ENCODE measurements at places on chromosomes 5 and 9.

DNA sequence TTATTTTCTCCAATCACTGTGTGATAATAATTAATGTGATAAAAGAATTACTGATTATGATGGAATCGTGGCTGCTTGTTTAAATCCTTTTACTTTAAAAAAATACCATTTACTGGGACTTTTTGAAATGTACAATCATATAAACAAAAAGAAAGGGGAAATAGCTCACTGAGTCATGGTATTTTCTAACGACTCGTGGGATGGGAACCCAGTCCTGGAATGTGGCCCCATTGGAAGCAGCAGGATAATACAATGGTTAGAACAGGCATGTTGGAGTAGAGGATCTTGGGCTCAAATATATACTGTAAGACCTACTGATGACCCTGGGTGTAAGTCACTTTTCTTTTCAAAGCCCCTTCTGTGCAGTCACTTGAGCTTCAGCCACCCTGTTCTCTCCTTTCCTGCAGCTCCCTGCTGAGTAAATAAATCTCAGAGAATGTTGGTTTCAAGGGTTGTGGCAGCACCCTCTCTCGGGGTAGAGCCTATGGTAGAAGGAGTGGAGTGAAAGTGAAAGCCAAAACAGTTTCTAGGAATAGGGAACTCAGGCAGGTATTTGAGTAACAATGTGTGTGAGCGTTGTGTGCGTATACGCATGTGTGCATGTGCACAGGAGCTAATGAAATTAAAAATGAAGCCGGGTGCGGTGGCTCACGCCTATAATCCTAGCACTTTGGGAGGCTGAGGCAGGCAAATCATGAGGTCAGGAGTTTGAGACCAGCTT lies 40.8 kb upstream of the LARP1 start:
- peaks cover 47% of the 10 kb centered on the region for H3K4me1 ChIP-seq
- H3K4me3 ChIP-seq, result peak overlapping the region; percentile 53
- 0 out of 2 replicates have a peak, but pooled peaks cover 3% of the 10 kb centered on the region for H3K36me3 ChIP-seq
- DNase-seq, result peak; percentile 28

- no peaks in the 10 kb centered on the region for H3K27me3 ChIP-seq
- H3K36me3 ChIP-seq, result no peaks in the 10 kb centered on the region
- H3K4me1 ChIP-seq, result peaks cover 17% of the 10 kb centered on the region
- H3K27ac ChIP-seq, result no peak overlapping the region
- H3K4me3 ChIP-seq, result no peak overlapping the region
Measured at GRCh38 chr5:76544268-76544926, 78.8 kb downstream of the F2RL2 start.

DNA sequence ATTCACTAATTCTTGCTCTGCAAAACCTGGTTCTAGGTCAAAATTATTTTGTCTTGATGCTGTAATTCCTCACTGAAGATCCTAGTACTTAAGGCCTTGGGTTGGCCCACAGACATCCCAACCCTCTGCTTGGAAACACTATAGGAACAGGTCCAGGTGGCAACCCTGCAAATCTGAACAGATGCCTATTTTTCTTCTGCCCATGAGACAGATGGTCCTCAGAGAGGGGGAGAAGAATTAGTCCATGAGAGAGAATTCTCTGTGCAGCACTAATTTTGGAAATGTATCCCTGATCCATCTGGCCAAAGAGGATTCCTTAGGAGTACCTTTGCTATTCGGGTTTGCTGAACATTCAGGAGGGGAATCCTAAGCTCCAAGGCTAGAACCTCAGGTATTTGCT lies 156.3 kb downstream of the ELAVL2 start:
- no peaks in the 10 kb centered on the region for H3K4me1 ChIP-seq
- H3K36me3 ChIP-seq, result peaks cover 49% of the 10 kb centered on the region
- H3K4me3 ChIP-seq, result no peak overlapping the region
- H3K27ac ChIP-seq, result no peak overlapping the region
- no peaks in the 10 kb centered on the region for H3K27me3 ChIP-seq

DNA sequence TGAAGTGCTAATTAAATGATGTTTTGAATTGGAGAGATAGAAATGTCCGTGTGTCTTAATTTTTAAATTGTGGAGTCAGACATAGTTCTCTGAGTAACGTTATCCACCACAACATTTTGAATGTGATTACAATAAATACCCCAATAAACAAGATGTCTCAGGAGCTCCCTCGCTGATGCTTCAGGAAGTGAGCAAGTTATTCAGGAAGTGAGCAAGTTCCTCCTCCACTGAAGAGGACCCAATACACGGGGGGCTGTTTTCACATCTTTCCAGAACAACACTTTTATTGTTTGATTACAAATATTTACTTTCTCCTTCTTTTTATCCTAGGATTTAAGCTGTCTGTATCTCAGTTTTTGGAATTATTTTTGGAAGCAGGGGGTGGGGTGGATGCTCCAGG lies 363.8 kb downstream of the LRRC70 start:
- no peaks in the 10 kb centered on the region for H3K36me3 ChIP-seq
- no peak for DNase-seq
- peaks cover 9% of the 10 kb centered on the region for H3K4me1 ChIP-seq
- no peak overlapping the region for H3K27ac ChIP-seq

DNA sequence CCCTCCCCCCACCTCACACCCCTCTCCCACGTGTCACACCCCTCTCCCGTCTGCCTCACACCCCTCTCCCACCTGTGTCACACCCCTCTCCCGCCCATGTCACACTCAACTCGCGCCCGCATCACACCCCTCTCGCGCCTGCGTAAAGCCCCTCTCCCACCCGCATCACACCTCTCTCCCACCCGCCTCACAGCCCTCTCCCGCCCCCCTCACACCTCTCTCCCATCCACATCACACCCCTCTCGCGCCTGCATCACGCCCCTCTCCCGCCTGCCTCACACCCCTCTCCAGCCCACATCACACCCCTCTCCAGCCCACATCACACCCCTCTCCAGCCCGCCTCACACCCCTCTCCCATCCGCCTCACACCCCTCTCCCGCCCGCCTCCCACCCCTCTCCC lies 173.5 kb upstream of the FOXD4L5 start:
- no peaks in the 10 kb centered on the region for H3K36me3 ChIP-seq
- DNase-seq, result no peak
- no peaks in the 10 kb centered on the region for H3K27me3 ChIP-seq

DNA sequence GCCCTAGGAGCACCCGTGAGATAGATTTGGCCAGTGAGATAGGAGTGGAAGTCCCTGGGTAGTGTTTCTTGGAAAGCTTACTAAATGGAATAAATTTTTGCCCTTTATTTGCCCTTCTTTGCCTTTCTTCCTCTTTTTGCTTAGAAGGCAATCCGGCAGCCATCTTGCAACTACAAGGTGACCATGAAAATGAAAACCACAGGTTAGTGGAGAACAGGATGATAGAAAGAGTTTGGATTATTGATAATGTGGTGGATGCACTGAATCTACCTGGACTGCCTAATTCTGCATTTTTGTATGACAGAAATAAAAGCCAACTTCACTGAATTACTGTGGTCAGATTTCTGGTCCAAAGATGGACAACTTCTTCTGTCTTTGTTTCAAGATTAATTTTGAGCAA lies 33.2 kb downstream of the TARS1 start:
- peak overlapping the region; percentile 10 for H3K27ac ChIP-seq
- H3K4me1 ChIP-seq, result peaks cover 10% of the 10 kb centered on the region
- H3K4me3 ChIP-seq, result no peak overlapping the region
- H3K36me3 ChIP-seq, result peaks cover 59% of the 10 kb centered on the region
- no peaks in the 10 kb centered on the region for H3K27me3 ChIP-seq

DNA sequence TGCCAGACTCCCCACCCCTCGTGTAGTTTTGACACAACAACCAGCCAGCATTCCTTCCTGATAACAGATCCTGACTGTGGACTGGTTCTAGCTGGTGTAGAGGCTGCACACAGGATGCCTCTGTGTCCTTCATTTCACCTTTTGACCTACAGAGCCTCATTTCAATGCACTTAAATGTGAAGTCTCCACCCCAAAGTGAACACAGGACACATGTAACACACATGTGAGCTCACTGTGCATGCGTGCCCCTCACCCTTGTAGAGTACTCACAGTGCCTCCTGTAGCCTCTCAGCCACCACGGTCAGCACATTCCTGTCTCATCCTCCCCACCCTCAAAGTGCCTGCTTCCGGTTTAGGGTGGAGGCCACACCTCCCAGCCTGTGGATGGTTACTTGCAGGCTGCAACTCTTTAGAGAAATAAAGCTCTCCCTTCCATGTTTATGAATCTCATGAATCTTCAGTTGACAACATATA lies 11.6 kb upstream of the NKD2 start:
- H3K27ac ChIP-seq, result no peak overlapping the region
- H3K36me3 ChIP-seq, result no peaks in the 10 kb centered on the region
- H3K4me3 ChIP-seq, result no peak overlapping the region

DNA sequence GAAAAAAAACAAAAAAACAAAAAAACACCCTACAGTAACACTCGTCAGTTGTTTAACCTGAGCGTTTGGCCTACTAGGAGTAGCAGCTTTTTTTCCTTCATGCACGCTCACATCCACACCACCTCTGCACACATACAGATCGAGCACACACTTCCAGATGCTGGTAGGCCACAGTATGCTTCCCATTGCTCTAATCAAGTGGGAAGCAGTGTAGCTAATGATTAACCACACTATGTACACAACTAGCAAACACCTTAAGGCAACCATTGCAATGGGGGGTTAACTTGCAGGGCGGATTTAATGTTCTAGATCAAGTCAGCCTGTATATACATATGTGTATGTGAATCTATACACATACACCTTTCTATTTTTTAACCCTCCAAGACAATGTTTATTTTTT lies 65.5 kb upstream of the GLRX start:
- DNase-seq, result no peak
- no peak overlapping the region for H3K4me3 ChIP-seq
- H3K4me1 ChIP-seq, result no peaks in the 10 kb centered on the region
- no peaks in the 10 kb centered on the region for H3K27me3 ChIP-seq
- no peaks in the 10 kb centered on the region for H3K36me3 ChIP-seq

DNA sequence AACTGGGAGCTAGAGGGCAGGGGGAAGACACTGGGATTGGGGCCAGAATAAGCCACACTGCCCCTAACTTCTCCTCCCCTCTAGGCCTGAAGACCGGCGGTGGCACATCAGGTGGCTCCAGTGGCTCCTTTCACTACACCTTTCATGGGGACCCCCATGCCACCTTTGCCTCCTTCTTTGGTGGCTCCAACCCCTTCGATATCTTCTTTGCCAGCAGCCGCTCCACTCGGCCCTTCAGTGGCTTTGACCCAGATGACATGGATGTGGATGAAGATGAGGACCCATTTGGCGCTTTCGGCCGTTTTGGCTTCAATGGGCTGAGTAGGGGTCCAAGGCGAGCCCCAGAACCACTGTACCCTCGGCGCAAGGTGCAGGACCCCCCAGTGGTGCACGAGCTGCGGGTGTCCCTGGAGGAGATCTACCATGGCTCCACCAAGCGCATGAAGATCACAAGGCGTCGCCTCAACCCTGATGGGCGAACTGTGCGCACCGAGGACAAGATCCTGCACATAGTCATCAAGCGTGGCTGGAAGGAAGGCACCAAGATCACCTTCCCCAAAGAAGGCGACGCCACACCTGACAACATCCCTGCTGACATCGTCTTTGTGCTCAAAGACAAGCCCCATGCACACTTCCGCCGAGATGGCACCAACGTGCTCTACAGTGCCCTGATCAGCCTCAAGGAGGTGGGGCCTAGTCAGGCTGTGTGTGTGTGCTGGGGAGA lies 6.8 kb downstream of the DNAJB5 start:
- no peak overlapping the region for H3K27ac ChIP-seq
- no peak overlapping the region for H3K4me3 ChIP-seq
- peaks cover 16% of the 10 kb centered on the region for H3K36me3 ChIP-seq

DNA sequence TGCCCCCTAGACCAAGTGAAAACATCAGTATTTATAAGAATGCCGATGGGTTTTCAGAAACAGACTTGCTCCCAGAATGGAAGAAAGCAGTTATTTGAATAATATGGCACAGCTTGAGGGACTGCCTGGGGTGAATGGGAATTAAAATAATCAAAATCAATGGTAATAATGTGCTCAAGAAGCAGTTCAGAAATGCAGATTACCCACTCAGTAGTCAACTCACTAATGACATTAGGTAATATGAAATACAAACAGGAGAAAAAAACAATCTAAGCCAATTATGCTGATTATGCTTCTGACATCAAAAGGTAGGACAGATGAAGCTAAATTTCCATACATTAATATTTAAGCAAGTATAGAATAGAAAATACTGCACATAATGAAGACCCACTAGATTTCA lies 179.3 kb downstream of the ENC1 start:
- DNase-seq, result no peak
- H3K4me3 ChIP-seq, result no peak overlapping the region
- no peaks in the 10 kb centered on the region for H3K36me3 ChIP-seq

DNA sequence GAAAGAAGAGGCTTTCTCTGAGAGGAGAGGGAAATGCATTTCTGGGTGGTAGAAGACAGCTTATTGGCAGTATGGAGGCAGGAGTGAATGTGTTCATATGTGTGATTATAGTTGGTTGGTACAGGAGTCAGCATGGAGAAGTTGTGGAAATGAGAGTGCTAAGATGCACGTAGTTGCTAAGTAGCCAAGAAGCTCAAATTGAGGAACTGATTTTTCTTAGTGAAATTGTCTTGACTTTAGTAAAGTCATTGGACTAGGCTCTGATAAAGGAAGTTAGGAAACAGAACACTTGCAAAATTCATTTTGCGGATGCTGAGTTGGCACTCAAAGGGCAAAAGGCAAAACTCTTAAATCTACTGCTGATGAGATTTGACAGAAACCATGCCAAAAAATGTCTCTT lies 158.9 kb upstream of the VCAN start:
- no peak overlapping the region for H3K27ac ChIP-seq
- no peak overlapping the region for H3K4me3 ChIP-seq
- no peaks in the 10 kb centered on the region for H3K4me1 ChIP-seq
- no peaks in the 10 kb centered on the region for H3K27me3 ChIP-seq

- H3K27ac ChIP-seq, result no peak overlapping the region
- H3K27me3 ChIP-seq, result no peaks in the 10 kb centered on the region
- H3K4me1 ChIP-seq, result no peaks in the 10 kb centered on the region
- H3K36me3 ChIP-seq, result no peaks in the 10 kb centered on the region
- no peak overlapping the region for H3K4me3 ChIP-seq
Measured at GRCh38 chr9:134600371-134600770, 41.2 kb upstream of the COL5A1 start.

DNA sequence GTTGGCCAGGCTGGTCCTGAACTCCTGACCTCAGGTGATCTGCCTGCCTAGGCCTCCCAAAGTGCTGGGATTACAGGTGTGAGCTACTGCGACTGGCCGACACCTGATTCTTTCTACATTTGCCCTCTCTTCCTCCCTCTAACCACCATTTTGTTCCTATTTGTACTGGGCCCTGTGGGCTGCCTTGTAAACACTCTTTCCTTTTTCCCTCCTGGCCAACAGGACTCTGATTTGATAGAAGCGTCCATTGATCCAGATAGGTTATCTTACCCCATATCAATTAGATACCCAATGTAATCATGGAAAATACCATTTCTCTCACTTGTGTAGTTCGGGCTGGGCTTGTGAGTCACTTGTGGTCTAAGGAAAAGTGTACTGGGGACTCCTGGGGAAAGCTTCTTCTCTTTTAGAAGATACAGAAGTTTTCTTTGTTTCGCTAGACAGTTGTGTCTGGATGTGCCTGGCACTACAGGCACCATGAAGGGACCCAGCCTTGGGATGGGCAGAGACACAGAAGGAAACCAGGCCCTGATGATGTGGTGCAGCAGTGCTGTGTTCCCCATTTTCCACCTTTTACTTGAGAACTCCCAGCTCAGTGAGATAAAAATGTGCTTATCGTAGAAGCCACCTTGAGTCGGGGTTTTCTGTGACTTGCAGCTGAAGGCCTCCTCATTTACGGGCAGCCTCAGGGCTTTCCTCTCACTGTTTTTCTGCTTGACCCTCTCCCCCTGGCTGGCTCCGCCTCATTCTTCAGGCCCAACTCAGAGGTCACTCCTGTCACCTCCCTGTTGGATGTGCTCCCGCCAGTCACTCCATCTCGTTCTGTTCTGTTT lies 32.8 kb upstream of the CPEB4 start:
- no peak overlapping the region for H3K27ac ChIP-seq
- H3K27me3 ChIP-seq, result no peaks in the 10 kb centered on the region
- H3K4me1 ChIP-seq, result no peaks in the 10 kb centered on the region
- no peaks in the 10 kb centered on the region for H3K36me3 ChIP-seq

Data from GM23338 (cell line).